ENCODE measurements at places on chromosomes 4 and X.

- DNase-seq = no peak
These were observed 132.6 kb upstream of the SLIT2 start for GRCh38 chr4:20119141-20119540.

DNA sequence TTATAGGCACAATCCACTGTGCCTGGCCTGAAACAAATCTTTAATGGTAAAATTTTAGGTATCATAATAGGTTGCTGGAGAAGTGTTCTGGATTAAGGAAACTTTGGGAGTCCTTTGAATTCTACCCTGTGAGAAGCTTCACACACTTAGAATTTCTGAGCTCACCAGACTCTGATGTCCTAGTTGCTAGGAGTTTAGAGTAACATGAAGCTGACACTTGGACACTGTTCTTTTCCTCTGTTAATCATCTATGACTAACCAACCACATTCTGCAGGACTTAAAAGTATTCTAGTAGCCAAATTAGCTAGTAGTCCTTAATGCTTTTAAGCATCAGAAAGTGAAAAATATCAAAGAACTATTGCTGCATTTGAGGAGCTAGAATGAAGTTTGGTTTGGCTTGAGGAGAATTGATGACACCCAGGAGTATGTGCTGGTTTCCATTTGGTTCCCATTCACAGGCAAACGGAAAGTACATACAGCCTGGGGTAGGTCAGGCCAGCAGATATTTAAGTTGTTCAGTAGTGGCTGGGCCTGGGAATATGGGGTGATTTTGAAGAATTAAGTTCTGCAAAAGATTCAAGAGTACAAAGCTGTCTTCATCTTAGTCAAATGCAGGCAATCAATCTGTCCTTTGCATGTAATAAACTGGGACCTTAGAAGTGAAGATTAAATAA, 38.8 kb upstream of the IGFBP7 start:
- no peak for DNase-seq

DNA sequence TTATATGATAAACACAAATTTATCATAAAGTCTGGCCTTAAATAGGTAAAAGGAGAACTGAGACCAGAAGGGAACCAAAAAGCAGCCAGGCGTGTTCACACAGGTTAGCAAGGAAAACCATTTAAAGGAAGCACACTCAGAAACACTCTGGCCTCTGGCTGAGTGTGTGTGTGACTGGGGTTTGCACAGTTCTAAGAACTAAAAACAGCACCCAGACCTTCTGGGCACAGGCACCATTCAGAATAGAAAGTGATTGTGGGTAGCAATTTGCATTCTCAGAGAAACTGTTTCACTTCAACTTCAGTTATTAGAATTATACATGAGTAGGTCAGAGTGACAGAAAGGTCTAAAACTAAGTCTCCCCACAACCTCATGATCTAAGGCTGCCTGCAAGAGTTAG, 10.0 kb downstream of the GPR82 start:
- no peak for DNase-seq

GRCh38 chr4:10809905-10810304, 125.3 kb upstream of the CLNK start:
- DNase-seq = no peak

Data from stimulated activated CD8-positive, alpha-beta memory T cell treated with anti-CD3 and anti-CD28 coated beads, Interleukin-4, amount 100 ng/mL, for 1 hour (primary cell).